ENCODE measurements at places on chromosomes 6 and 20.

- no peak overlapping the region for H3K4me3 ChIP-seq
- no peak for DNase-seq
- H3K4me1 ChIP-seq = no peaks in the 10 kb centered on the region
Measured at GRCh38 chr6:39021041-39021440, 27.5 kb upstream of the GLP1R start.

- no peaks in the 10 kb centered on the region for H3K27me3 ChIP-seq
- H3K4me3 ChIP-seq = no peak overlapping the region
- H3K4me1 ChIP-seq = peaks cover 58% of the 10 kb centered on the region
- DNase-seq = no peak
- H3K36me3 ChIP-seq = no peaks in the 10 kb centered on the region
Measured at GRCh38 chr20:53870426-53871315, 199.7 kb downstream of the BCAS1 start.

DNA sequence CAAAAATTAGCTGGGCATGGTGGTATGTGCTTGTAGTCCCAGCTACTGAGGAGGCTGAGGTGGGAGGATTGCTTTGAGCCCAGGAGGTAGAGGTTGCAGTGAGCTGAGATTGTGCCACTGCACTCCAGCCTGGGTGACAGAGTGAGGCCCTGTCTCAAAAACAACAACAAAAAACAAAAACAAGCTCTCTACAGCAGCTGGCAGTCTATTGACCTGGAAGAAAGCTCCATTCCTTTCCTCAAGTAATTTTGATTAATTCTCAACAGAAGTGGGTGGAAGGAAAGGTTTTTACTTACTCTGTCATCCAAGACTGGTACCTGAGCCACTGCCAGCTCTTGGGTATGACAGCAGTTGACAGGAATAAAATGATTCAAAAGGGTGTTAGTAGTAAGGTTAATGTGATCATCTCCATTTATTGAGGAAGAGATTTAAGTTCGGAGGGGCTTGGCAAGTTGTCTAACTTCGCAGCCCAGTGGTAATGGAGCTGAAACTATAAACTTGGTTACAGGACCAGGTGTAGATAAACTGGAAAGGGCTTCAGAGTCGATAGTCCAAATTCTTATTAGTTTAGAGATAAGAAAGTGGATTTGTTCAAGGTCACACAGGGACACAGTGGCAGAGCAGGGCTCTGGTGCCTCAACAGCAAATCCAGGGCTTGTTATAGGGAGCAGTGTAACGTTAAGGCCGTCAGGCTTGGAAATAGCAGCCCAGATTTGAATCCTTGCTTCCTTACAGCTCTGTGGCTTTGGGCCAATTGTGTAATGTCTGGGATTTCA lies 14.8 kb downstream of the SRSF3 start:
- DNase-seq = no peak
- no peaks in the 10 kb centered on the region for H3K27me3 ChIP-seq
- peaks cover 4% of the 10 kb centered on the region for H3K36me3 ChIP-seq
- peaks cover 1% of the 10 kb centered on the region for H3K4me1 ChIP-seq

DNA sequence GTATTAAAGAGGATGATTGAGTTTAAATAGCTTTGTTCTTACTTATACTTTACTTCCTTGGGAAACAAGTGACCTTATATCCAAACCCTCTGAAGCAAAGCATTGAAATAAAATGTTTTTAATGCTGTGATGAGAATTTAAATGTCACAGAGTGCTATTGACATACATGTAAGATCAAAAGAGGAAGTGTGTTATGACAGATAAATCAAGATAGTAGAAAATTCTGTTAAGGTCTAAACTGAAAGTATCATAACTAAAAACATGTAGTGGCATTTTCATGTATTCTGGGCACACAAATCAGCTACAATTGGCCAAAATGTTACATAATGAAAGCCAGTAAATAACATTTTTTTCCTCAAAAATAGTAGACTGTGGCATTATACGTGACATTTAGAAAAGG lies 318.0 kb downstream of the GRIK2 start:
- no peaks in the 10 kb centered on the region for H3K27me3 ChIP-seq
- no peaks in the 10 kb centered on the region for H3K36me3 ChIP-seq
- DNase-seq = no peak
- no peak overlapping the region for H3K4me3 ChIP-seq
- H3K27ac ChIP-seq = no peak overlapping the region
- H3K4me1 ChIP-seq = no peaks in the 10 kb centered on the region

- H3K36me3 ChIP-seq = peaks cover 7% of the 10 kb centered on the region
- DNase-seq = no peak
- no peak overlapping the region for H3K4me3 ChIP-seq
- H3K4me1 ChIP-seq = no peaks in the 10 kb centered on the region
- H3K27ac ChIP-seq = no peak overlapping the region
Measured at GRCh38 chr20:16528078-16528477, 45.2 kb downstream of the KIF16B start.

DNA sequence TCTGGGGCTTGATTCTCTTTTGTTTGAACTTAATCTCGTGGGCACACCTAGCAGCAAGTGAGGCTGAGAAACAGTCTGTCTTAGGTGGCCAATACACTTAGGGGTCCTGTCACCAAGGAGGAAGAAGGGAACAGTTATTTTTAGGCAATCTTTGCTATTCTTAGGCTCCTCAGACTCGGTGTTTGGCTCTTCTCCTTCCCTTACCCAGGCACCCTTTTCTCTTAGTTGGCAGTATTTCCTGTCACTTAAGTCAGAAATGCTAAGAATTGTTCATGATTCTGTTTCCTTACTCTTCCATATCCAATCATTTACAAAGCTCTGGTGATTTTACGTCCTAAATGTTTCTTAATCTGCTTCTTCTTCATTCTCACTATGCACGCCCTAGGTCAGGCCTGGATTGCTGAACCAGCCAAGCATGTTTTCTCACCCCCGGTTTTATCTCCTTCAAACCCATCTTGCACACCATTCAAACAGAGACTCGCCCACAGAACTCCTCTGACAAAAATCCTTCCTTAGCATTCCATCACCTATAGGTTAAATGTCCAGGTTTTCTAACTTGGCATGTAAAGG lies 45.2 kb upstream of the TMEM217 start:
- H3K4me1 ChIP-seq = no peaks in the 10 kb centered on the region
- H3K27ac ChIP-seq = no peak overlapping the region
- peaks cover 54% of the 10 kb centered on the region for H3K36me3 ChIP-seq
- H3K27me3 ChIP-seq = no peaks in the 10 kb centered on the region
- no peak overlapping the region for H3K4me3 ChIP-seq

GRCh38 chr6:45477790-45478189 lies 100.1 kb upstream of the SUPT3H start:
- no peak overlapping the region for H3K4me3 ChIP-seq
- H3K27me3 ChIP-seq = no peaks in the 10 kb centered on the region
- H3K36me3 ChIP-seq = no peaks in the 10 kb centered on the region

DNA sequence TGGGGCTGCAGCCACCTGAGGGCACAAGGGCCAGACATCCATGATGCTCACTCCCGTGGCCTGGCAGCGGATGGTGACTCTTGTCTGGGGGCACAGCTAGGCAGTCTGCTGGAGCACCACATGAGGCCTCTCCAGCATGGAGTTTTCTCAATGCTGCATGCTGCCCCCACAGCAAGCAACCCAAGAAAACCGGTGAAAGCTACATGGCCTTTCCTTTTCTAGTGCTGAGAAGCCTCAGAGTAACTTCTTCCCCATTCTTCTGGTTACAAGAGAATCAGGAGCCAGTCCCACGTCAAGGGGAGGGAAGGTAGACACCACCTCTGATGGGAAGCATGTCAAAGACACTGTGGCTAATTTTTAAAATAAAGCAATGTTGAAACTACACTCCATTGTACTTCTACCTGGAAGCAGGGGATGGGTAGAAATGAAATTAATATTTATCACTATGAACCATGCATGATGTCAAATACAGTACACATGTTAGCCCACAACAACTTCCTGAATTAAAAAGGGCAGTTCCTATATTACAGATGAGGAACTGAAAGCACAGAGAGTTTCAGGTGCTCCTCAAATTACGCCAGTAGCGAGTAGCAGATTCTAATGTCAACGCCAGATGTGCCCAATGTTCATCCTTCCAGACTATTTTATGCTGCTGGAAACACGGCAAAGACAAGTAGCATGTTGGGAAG lies 101.5 kb downstream of the LAMP5 start:
- no peaks in the 10 kb centered on the region for H3K27me3 ChIP-seq
- no peak for DNase-seq
- no peaks in the 10 kb centered on the region for H3K36me3 ChIP-seq
- no peaks in the 10 kb centered on the region for H3K4me1 ChIP-seq
- no peak overlapping the region for H3K4me3 ChIP-seq

- peaks cover 8% of the 10 kb centered on the region for H3K4me1 ChIP-seq
- H3K27ac ChIP-seq = no peak overlapping the region
- H3K27me3 ChIP-seq = peaks cover 2% of the 10 kb centered on the region
- no peak for DNase-seq
- peaks cover 1% of the 10 kb centered on the region for H3K36me3 ChIP-seq
- no peak overlapping the region for H3K4me3 ChIP-seq
Measured at GRCh38 chr20:1263853-1264252, 2.2 kb upstream of the SNPH start.

GRCh38 chr6:7446619-7447325 lies 57.2 kb downstream of the RIOK1 start:
- no peak for DNase-seq
- H3K36me3 ChIP-seq = no peaks in the 10 kb centered on the region
- H3K4me1 ChIP-seq = no peaks in the 10 kb centered on the region
- H3K27ac ChIP-seq = no peak overlapping the region
- no peak overlapping the region for H3K4me3 ChIP-seq
- no peaks in the 10 kb centered on the region for H3K27me3 ChIP-seq

GRCh38 chr6:53391170-53391569 lies 42.4 kb upstream of the ELOVL5 start:
- H3K27ac ChIP-seq = no peak overlapping the region
- no peak for DNase-seq
- H3K36me3 ChIP-seq = no peaks in the 10 kb centered on the region
- H3K4me1 ChIP-seq = no peaks in the 10 kb centered on the region

DNA sequence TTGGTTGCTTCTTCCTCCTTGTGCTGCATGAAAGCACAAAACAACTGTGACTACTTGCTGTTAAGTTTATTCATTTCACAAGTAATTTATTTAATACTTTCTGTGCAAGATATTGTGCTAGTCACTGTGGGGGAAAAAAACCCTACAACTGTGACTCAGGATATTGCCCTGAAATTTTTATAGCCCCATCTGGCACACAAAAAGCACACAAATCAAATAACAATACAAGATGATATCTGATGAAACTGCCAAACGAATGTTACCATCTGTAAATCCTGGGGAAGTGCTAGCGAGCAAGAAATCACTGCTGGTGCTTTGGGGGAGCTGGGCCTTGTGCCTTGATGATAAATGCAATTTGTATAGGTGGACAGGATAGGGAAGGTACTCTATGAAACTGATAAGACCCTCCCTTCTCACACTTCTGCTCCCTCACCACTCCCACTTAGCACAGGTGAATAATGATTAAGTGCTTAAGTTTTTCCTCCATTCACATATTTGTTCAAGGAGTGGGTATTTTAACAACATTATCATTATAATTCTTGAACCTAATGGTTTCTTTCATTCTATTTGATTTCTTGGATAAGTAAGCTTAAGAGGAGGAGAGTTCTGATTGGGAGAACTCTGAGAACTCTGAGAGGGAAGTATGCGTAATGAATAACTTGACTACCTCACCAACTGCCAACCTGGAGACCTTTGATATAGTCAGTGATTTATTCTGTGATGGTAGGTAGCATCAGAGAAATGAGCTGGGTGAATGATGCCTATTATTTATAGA lies 115.3 kb downstream of the RTN4IP1 start:
- H3K27ac ChIP-seq = peak overlapping the region; percentile 95
- H3K36me3 ChIP-seq = no peaks in the 10 kb centered on the region
- H3K4me1 ChIP-seq = peaks cover 46% of the 10 kb centered on the region
- H3K4me3 ChIP-seq = peak overlapping the region; percentile 82

- peaks cover 23% of the 10 kb centered on the region for H3K27me3 ChIP-seq
- no peak for DNase-seq
- no peak overlapping the region for H3K4me3 ChIP-seq
- H3K4me1 ChIP-seq = peaks cover 9% of the 10 kb centered on the region
- no peaks in the 10 kb centered on the region for H3K36me3 ChIP-seq
Measured at GRCh38 chr6:27617700-27618689, 145.1 kb upstream of the ZNF184 start.

GRCh38 chr6:99151634-99152346 lies 197.7 kb downstream of the FAXC start:
- H3K4me1 ChIP-seq = no peaks in the 10 kb centered on the region
- no peaks in the 10 kb centered on the region for H3K27me3 ChIP-seq
- DNase-seq = no peak

DNA sequence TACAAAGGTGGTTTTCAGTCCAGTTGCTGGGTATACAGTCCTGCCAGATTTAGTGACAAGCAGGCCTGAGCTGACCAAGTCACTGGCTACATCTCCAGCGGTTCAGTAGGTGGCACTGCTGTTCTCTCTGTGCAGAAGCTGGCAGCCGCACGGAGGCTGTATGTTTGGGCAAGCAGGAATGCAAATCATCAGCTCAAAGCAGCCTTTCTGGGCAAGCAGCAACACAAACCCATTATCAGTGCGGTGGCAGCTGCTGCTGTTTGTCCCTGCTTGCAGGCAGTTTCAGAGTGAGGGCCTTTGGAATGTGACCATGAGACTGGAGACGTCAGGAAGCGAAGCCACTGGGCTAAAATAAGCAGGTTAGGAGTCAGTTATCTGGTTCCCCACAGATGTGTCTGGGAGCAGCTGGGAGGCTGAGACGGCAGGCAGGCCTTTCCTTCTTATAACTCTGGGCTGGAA lies 72.5 kb downstream of the TXLNB start:
- no peaks in the 10 kb centered on the region for H3K36me3 ChIP-seq
- peaks cover 7% of the 10 kb centered on the region for H3K4me1 ChIP-seq
- peak; percentile 64 for DNase-seq
- H3K27ac ChIP-seq = peak overlapping the region; percentile 10
- no peak overlapping the region for H3K4me3 ChIP-seq
- no peaks in the 10 kb centered on the region for H3K27me3 ChIP-seq

DNA sequence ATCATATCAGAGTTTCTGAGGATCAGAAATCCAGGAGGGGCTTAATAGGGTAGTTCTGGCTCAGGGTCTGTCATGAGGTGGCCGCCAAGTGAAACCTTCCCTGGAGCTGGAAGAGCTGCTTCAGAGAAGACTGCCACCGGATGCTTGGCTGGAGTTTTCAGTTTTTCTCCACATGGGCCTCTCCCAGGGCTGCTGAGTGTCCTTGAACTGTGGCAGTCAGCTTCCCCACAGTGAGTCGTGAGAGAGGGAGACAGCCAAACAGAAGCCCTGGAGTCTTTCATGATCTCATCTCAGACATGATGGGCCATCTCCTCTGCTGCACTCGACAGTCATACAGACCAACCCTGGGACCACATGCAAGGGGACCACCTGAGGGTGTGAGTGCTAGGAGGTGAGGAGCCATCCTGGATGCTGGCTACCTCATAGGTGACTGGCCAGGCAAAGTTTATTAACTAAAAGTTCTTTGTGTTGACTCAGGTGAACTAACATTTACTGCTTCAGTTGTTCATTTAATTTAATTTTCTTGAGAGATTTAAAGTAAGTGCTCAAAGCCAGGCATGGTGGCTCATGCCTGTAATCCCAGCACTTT lies 71.5 kb downstream of the SHLD1 start:
- H3K27me3 ChIP-seq = no peaks in the 10 kb centered on the region
- DNase-seq = no peak
- peaks cover 3% of the 10 kb centered on the region for H3K36me3 ChIP-seq
- no peak overlapping the region for H3K27ac ChIP-seq
- H3K4me3 ChIP-seq = no peak overlapping the region
- H3K4me1 ChIP-seq = no peaks in the 10 kb centered on the region

- H3K4me3 ChIP-seq = no peak overlapping the region
- DNase-seq = no peak
- H3K36me3 ChIP-seq = no peaks in the 10 kb centered on the region
- H3K27me3 ChIP-seq = no peaks in the 10 kb centered on the region
- no peak overlapping the region for H3K27ac ChIP-seq
Measured at GRCh38 chr6:140641412-140641811, 1267.0 kb upstream of the CITED2 start.
